ENCODE measurements at places on chromosomes 5 and 9. TPM values are rescaled to one million over a fixed set of nuclear protein-coding genes. Genes with fewer than 3 reads are reported as not detected.

Gene LRRC8A
- total RNA-seq: 61.0 TPM

Gene MED22
- total RNA-seq: 57.3 TPM

Gene LRRTM2
- not detected for total RNA-seq

Gene KCNN2
- total RNA-seq: 4.7 TPM

DNA sequence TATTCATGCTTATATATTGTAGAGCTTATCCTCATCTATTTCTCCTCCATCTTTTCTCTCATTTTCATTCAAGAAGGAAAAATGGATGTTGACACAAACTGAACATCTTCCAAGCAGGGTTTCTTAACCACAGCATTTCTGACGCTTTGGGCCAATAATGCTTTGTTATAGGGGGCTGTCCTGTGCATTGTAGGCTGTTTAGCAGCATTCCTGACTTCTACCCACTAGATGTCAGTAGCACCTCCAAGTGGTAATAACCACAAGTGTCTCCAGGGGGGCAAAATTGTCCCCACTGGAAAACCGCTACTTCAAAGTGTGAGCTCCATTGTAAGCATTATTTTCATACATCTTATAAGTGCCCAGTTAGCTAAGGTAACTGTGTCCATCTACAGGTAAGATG is 2.6 kb upstream of the TXNDC8 start:
- H3K27ac ChIP-seq: no peak overlapping the region
- no peaks in the 10 kb centered on the region for H3K36me3 ChIP-seq
- no peaks in the 10 kb centered on the region for H3K4me1 ChIP-seq
- H3K4me3 ChIP-seq: no peak overlapping the region
- H3K27me3 ChIP-seq: no peaks in the 10 kb centered on the region
- DNase-seq: peak; percentile 60

DNA sequence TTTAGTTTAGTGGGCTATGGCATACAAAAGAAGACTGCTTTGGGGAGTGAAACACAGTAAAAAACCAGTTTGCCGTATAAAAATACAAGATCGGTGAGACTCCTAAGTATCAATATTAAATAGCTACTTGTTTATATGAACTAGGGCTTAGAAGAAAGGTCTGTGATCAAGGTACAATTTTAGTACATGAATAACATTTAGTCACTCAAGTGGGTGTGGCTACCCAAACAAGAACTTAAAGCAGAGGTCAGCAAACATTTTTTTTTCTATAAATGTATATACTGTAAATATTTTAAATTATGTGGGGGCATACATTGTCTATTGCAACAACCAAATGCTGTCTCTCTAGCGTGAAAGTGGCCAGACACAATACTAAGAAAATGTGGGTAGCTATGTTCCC is 1452.5 kb upstream of the NUDT12 start:
- no peak overlapping the region for H3K27ac ChIP-seq
- no peaks in the 10 kb centered on the region for H3K36me3 ChIP-seq
- H3K4me1 ChIP-seq: no peaks in the 10 kb centered on the region
- no peaks in the 10 kb centered on the region for H3K27me3 ChIP-seq
- DNase-seq: no peak
- no peak overlapping the region for H3K4me3 ChIP-seq

DNA sequence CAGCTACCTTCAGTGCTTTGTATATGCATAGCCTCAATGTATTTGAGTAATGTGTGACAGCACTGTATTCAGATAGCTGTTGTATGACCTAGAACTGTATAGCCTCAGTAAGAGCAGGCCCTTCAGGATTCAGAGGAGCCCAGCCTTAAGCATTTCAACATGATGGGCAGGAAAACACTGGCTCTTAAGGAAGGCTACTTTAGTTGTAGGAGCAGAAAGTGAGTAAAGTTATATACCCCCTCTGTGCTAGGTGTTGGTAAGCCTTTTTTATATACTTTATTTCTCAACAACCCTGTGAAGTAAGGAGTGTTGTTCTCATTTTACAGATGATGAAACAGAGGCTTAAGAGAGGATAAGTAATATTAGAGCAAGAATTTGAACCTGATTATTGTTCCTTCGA is 1.5 kb upstream of the GPR21 start:
- no peaks in the 10 kb centered on the region for H3K27me3 ChIP-seq
- no peak overlapping the region for H3K27ac ChIP-seq
- no peaks in the 10 kb centered on the region for H3K4me1 ChIP-seq
- H3K36me3 ChIP-seq: peaks cover 58% of the 10 kb centered on the region
- H3K4me3 ChIP-seq: no peak overlapping the region

- peaks cover 9% of the 10 kb centered on the region for H3K4me1 ChIP-seq
- no peaks in the 10 kb centered on the region for H3K36me3 ChIP-seq
- no peak overlapping the region for H3K4me3 ChIP-seq
Measured at GRCh38 chr5:59354274-59354673, 539.3 kb downstream of the PDE4D start.

DNA sequence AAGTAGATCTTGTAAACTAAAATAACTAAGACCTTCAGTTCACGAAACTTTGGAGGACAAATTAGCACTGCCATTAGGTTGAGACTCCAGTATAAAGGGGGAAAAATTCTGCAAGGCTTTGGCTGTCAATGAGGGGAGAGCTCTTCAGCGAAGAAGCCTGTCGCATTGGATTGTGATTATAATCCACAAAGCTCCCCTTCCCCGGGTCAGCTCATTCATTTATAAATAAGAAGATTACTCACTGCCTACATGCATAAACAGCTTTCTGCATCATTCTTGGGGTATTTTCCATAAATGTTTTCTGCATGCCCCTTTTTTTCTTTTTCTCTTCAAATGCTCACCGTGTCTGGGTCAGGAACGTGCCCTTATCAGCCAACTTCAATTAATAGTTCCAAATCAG is 196.7 kb downstream of the EBF1 start:
- H3K4me3 ChIP-seq: no peak overlapping the region
- DNase-seq: peak; percentile 57
- no peak overlapping the region for H3K27ac ChIP-seq
- no peaks in the 10 kb centered on the region for H3K36me3 ChIP-seq
- H3K27me3 ChIP-seq: no peaks in the 10 kb centered on the region

DNA sequence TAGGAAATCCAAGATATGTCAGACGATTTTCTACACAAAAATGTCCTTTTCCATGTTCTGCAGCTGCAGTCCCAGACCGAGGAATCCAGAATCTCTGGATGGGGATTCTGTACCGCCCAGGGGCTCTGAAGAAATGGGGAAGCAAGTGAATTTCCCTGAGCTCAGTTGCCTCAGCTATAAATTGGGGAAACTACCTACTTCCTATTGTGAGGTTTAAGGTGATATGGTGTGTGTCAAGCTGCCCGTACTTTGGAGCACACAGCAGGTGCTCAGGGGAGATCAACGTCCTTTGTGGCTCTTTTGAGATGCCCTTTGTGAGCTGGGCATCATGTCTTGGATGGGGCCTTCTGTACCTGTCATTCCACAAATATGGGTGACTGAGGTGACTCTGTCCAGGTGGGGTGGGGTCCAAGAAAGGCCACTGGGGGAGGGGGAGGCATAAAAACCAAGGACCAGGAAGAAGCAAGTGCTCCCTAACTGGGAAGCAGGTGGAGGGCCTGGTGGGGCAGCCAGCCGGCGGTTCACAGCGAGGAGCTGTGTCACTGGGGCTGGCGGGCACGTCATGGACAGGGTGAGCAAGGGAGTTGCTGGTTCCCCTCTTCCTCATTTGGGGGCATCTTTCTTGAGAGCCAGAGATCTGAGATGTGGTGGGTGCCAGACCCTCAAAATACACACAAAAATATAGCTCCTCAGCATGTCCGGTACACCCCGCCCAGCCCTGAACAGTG is 116.0 kb downstream of the CRB2 start:
- H3K4me1 ChIP-seq: no peaks in the 10 kb centered on the region
- H3K27me3 ChIP-seq: no peaks in the 10 kb centered on the region
- no peak overlapping the region for H3K27ac ChIP-seq
- no peak overlapping the region for H3K4me3 ChIP-seq
- DNase-seq: no peak
- no peaks in the 10 kb centered on the region for H3K36me3 ChIP-seq

GRCh38 chr9:116000748-116001329 is 152.8 kb upstream of the PAPPA start:
- H3K4me1 ChIP-seq: no peaks in the 10 kb centered on the region
- peak; percentile 70 for DNase-seq
- no peak overlapping the region for H3K27ac ChIP-seq
- no peaks in the 10 kb centered on the region for H3K36me3 ChIP-seq

Gene CAVIN4
- 5.7 TPM for total RNA-seq

Measured in endodermal cell (in vitro differentiated cells).